NCI-H146 (cell line): ENCODE measurements at places on chromosomes 2 and 18.

DNA sequence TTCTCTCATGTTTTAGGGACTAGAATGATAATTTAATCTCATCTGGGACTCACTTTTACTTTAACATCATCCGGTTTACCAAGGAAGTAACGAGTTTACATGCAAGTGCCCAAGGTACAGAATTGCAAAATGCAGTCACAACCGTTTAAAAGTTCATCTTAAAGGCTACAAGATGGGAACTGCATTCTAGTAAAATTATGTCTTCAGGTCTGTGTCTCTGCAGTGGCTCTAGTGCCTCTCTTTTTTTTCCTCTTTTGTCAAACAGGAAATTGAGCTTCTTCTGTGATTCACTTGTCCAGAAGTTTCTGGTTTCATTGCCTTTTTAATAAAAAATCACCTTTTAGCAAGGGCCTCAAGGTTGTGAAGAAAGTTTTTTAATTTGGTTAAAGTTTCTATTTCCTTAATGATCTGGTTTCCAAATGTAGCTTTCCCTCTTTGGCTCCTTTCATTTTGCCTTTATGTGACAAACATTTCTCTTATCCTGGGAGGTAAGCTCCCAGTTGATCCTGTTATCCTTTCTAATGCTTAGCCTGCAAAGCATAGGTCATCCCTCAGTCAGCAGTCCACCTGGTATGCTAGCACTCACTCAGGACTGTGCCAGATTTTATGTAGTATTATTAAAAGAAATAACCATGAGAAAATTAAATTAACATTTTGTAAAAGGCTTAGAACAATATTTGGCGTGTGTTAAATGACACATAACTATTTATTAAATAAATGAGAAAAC is 2.4 kb downstream of the GLS start:
- no peak for DNase-seq

DNA sequence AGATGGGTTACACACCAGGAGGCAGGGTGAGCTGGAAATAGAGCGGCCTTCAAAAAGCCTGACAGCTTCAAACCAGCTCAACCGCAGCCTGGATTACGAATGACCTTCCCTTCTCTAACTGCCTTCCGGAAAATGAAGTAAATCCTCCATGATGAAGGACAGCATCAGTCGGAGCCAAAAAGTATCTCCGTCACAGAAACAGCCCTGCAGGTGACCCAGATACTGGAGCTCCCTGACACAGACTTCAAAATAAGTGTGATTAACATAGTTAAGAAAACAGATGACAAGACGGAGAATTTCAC is 10.3 kb upstream of the CIB4 start:
- DNase-seq = no peak

GRCh38 chr2:44246436-44246835 is 28.8 kb upstream of the SLC3A1 start:
- DNase-seq = no peak

DNA sequence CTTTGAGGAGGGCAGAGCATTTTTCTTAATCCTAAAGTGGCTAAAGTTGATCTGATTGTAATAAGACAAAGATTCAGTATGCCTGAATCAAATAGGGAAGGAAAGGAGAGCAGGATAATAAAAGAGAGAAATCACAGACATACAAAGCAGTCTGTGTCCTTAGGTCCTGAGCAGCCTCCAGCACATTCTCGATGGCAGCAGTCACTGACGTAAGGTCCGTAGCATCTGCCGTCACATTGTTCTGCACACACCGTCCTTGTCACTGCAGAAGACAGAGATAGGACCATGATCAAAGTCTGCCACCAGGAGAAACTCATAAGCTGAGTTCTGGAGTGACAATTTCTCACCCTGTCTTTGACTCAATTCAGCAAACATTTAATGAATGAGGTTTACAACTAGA is 813.7 kb downstream of the ERBB4 start:
- DNase-seq = no peak

DNA sequence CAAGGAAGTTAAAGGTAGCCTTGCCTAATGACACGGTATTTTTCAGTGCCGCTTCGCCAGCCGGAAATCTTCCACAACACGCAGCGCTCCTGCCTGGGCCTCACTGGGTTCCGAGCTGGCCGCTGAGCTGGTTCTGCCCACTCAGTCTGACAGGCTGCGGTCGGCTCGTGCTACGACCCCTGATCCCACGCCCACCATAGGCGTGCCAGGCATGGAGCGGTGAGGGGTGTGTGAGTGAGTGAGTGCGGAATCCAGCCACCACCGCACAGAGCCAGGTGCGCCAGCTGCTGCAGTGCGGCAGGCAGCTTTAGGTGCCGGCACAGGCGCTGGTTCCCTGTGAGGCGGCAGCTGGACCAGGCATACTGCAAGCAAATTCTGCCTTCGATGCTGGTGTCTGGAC is 407.9 kb downstream of the DCC start:
- no peak for DNase-seq

- no peak for DNase-seq
Measured at GRCh38 chr2:237715459-237715947, 83.1 kb upstream of the RBM44 start.

DNA sequence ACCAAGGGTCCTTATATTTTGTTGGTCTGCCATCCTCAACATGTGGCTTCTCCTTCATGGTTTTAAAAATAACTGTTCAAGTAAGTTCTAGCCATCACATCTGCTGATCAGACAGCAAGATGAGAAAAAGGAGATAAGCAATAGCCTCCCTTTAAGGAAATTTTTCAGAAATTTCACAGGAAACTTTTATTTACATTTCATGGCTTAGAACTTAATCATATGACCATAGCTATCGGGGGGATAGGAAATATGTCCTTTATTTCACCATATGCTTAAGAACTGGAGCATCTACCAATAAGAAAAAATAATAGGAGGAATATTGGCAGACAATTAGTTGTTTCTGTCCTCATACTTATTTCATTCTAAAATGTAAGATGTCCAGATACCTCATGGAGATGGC is 16.2 kb downstream of the ATF2 start:
- no peak for DNase-seq

DNA sequence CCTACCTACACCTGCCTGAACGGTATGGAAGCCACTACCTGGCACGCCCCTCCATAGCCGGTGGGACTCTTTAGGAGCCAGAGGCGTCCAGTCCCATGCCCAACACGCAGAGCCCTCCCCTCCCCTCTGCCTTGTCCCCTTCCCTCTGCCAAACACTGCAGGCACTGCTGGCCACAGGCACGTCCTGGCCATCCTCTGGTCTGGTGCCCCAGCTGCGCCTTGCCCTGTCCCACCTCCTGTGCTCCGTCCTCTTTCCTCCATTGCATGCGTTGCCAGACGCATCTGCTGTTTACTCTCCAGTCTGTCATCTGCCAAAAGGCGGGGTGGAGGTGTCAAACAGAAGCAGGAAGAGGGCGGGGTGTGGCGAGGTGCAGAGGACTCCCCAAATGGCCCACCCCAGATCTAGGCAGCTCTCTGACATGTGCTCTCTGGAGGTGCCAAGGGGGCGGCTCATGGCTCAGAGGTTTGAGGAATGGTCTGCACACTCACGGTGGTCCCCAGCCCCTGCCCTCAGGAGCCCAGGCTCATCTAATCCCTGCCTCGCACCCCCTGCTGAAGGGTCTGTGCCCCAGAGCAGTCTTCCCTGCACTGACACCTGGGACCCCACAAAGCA is 45.1 kb downstream of the HS6ST1 start:
- no peak for DNase-seq

GRCh38 chr2:199869653-199870052 is 18.7 kb upstream of the FTCDNL1 start:
- no peak for DNase-seq

DNA sequence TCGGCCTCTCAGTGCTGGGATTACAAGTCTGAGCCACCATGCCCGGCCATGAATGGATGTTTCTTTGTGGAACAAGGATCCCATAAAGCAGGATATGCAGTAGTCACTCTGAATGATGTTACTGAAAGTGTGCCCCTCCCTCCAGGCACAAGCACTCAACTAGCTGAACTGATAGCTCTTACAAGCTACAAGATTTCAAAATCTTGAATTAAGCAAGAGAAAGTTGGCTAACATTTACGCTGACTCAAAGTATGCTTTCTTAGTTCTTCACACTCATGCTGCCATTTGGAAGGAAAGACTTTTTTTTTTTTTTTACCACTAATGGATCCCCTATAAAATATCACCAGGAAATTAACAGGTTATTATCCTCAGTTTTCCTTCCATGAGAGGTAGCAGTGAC is 549.0 kb upstream of the PKDCC start:
- no peak for DNase-seq

DNA sequence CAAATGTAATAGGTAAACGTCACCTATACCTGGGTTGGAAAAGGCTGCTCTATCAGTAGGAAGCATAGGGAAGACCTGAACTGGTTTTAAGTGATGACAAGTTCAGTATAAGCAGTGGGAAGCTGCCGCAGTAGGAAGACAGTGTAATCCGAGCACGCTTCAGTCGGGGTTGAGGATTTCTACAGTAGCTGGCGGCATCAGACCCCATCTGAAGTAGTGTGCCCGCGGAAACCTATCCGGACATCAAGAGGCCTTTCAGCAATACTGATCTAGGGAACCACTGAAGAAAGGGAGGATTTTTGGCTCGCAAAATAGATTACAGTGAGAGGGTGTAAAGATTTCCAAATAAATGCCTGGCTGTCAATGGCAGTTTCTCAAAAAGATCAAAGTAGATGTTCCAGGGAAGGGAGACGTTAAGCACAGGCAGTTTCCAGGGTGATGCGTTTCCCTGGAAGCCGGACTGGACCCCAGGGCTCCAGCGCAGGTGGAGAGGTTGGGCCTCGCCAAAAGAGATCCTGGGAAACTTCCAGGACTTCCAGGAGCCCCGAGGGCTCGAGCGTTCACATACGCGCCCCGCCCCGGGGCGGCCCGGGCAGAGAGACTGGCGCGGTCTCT is 5.3 kb downstream of the LOXL3 start:
- DNase-seq = peak; percentile 59

DNA sequence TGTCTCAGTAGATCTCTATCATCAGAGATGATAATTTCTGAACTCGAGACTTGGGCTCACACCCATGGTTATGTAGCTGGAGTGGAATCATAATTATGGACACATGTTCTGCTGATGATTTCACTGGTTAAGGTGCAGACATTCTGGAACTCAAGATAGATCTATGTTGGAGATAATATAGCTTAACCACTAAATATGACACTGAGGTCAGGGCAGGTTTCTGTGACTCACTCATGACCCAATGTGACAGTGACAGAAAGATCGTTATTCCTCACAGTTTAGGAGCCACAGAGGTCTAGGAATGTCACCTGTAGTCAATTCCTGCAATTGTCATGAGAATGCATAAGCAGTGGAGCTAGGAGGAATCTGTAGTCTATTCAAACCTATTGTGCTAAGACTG is 828.6 kb downstream of the TRIB2 start:
- DNase-seq = no peak

GRCh38 chr2:10655074-10655473 is 34.7 kb downstream of the NOL10 start:
- DNase-seq = no peak

GRCh38 chr2:7444626-7445025 is 527.4 kb downstream of the RNF144A start:
- no peak for DNase-seq

DNA sequence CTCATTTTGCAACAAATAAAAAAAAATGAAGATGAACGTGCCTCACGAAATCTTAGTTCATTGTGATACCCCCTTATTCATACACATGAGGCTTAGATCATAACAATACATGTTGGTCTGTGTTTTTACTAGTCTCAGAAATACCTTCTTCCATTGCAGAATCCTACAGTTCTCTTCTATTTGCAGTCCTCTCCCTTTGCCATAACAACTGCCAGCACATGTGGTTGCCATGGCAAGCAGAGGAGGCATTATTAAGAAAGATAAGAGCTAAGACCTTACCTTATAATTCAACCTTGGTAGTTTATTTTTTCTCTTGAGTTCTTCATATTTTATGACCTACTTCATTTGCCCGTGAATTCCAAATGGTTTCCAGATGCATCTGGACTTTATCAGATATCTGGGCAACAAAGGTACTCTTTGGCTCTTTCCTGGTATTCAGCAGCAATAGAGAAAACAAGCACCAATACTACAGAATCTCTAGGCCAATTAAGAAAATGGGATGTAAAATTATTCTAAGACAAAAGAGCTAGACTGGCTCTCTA is 524.0 kb downstream of the CMPK2 start:
- DNase-seq = no peak

DNA sequence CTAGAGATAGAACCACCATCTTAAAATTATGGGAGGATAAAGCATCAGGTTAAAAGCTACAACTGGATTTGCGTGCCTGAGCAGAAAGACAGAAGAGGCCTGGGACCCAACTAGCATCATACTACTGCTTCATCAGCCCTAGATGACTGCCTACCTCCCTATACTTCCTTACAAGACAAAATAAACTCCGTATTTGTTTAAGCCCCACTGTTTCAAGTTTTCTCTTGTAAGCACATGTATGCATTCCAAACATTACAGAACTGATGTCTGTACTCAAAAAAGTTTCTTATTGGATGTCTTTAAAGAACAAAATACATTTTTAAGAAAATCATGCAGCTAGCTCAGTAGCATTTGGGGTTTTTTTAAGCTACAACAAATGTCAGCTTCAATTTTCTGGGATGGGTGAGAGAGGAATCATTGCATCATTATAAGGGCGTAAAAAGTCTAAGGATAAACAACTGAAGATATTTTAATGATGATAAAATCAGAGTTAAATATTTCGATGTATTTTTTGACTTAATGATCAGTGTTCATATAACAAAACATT is 213.1 kb downstream of the EXOC6B start:
- no peak for DNase-seq
